Mammary epithelial cell (primary cell): ENCODE measurements at places on chromosomes 5 and 9. TPM values are rescaled to one million over a fixed set of nuclear protein-coding genes. Genes with fewer than 3 reads are reported as not detected.

- DNase-seq: peak; percentile 9
Observed at GRCh38 chr9:101628173-101628572, 33.4 kb upstream of the PPP3R2 start.

DNA sequence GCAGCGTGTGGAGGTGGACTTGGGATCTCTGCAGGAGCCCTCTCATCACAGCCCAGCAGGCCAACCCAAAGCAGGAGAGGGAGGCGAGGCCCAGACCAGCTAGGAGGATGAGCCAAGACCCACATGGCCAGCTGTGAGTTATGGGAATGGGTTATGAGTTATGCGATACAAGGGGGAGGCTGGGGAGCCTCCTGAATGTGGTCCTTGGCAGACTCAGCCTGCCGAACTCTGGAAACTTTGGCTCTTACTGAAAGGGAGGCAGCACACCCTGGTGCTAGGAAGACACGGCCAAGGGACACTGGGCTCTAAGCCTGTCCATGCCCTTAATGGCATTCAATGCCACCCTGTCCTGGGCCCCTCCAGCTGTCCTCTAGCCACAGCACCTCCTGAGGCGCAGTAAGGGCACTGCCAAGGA lies 7.7 kb upstream of the VAV2 start:
- no peak for DNase-seq

DNA sequence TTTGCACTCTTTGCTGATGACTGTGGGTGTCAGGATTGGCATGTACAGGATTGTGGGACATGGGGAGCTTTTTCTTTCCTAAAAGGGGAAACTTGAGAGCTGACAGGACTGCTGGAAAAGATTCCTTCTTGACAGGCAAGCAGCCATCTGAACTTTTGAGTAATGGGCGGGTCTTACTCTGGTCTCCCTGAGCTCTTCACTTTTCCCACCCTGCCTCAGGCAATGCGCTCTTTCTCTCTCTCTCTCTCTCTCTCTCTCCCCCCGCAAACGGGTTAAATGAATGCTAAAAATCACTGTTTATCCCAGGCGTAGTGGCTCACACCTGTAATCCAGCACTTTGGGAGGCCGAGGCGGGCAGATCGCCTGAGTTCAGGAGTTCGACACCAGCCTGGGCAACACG lies 37.1 kb upstream of the F2RL1 start:
- no peak for DNase-seq

DNA sequence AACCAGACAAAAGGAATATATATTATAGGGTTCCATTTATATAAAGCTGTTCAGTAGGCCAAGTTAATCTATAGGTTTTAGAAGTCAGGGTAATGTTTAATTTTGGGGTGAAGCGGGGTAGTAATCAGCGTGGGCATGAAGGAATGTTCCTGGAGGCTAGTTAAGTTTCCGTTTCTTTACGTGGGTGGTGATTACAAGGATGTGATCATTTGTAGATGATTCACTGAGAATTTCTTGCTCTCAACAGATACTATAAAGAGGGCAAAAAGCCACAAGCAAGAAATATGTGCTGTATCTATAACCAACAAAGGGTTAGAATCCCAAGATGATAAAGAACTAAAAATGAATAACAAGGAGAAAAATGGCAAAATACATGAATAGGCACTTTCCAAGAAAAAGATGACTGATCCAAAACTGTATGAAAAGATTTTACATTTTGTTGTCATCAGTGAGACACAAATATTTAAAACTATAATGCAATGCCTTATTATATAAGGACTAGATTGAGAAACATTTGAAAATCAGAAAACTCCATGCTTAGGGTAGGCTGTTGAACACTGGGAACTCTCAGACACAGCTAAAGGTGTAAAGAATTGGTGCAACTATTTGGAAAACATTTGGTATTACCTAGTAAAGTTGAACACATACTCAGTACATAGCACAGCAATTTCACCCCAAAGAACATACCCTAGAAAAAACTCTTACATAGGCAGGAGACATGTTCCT lies 224.3 kb upstream of the S1PR3 start:
- peak; percentile 94 for DNase-seq

Gene AHRR
- 0.25 TPM for polyA plus RNA-seq

DNA sequence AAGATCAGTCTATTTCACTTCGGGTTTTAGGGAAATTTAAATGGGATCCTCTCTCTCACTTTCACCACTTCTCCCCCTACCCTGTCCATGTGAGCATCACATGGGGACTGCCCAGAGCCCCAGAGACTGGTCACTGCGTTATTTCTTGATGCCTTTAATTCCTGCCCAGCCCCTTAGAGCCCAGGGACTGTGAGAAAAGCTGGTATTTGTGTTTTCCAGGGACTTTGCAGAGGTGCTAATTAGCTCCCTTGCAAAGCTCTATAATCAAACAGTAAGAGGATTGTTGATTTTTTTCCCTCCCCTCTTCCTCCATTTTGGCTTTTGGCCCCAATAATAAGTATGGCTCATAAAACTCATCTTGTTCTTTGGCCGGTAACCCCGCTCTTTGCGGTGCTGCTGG lies 35.6 kb downstream of the NTRK2 start:
- no peak for DNase-seq

Gene CTNND2
- not detected for polyA plus RNA-seq

Gene TEX10
- polyA plus RNA-seq: 27.8 TPM

DNA sequence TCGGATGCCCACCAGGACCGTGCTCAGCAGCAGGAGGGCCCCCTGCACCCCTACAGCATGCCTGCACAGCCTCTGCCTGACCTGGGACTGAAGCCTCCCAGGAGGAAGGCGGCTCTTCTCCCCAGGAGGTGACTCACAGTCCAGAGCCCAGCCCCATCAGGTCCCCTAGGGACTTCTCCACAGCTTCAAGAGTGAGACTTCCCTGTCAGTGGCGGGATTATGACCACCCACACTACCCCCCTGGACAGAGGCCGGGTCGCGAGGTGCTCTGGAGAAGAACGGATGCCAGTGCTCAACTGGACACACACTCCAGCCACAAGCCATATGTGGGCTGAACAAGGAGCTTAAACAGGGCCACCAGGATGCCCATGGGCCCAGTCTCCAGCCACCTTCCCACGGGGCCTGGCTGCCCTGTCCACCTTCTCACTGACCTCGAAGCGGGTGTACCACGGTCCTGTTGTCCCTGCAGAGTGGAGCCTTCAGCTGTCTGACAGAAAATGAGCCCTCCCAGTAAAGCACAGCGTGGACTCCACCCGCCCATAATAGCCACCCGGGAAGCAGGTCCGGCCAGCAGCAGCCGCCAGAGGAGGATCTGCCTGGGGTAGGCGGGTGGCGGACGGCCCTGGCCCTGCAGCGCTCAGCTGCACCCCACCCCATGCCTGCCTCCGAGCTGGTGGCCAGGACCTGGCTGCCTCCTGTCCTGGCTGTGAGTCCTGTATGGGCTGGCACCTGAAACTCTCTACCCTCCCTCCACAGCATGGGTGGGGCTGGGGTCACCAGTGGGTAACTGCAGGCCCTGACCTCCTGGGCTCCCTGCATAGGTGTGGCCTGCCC lies 54.7 kb downstream of the SEMA4D start:
- no peak for DNase-seq

Gene MCTP1
- 4.0 TPM for polyA plus RNA-seq

Gene LRRC70
- 0.12 TPM for polyA plus RNA-seq

Gene IFNA1
- not detected for polyA plus RNA-seq

Gene DRD1
- polyA plus RNA-seq: not detected

GRCh38 chr9:37971108-37971459 lies 67.2 kb upstream of the SLC25A51 start:
- peak; percentile 48 for DNase-seq

Gene RGS3
- 48.0 TPM for polyA plus RNA-seq

DNA sequence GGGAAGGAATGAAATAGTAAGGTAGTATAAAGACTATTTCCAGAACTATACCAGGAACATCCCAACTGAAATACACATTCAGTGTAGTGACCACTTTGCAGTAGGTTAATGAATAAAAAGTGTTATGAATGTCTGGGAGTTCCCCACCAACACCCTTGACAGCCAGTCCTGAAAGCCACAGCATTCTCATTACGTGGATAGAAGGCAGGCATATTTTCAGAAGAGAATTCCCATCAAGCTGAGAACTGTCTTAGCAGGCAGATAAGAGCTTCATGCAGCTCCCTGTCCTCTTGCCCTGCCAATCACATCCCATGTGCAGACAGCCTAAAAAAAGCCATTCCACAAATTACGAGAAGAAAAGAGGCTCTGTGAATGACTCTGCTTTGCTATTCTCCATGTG lies 695.0 kb downstream of the DTWD2 start:
- DNase-seq: no peak

Gene KCNMB1
- not detected for polyA plus RNA-seq

DNA sequence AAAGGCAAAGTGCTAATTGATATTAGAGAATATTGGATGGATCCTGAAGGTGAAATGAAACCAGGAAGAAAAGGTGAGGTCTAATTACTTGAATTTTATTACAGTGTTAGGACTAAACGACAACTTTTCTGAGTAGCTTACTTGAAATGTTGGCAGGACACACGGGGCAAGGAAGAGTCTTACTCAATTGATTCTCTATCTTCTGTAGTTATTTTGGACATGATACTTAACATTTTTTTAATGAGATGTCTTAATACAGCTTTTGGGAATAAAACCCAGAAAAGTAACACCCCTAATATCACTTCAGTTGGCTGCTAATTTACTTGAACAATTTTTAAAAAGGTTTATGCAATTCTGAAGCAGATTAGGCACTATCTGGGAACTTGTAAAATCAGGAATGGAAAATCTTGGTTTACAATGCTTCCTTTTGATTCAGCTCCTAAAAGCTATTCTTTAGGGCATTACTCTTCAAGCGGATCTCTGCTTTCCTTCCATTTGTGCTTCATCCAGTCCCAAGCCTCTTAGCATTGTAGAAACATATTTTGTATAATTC lies 13.7 kb downstream of the SUB1 start:
- DNase-seq: no peak
